ENCODE measurements at places on chromosomes 16 and 17.

DNA sequence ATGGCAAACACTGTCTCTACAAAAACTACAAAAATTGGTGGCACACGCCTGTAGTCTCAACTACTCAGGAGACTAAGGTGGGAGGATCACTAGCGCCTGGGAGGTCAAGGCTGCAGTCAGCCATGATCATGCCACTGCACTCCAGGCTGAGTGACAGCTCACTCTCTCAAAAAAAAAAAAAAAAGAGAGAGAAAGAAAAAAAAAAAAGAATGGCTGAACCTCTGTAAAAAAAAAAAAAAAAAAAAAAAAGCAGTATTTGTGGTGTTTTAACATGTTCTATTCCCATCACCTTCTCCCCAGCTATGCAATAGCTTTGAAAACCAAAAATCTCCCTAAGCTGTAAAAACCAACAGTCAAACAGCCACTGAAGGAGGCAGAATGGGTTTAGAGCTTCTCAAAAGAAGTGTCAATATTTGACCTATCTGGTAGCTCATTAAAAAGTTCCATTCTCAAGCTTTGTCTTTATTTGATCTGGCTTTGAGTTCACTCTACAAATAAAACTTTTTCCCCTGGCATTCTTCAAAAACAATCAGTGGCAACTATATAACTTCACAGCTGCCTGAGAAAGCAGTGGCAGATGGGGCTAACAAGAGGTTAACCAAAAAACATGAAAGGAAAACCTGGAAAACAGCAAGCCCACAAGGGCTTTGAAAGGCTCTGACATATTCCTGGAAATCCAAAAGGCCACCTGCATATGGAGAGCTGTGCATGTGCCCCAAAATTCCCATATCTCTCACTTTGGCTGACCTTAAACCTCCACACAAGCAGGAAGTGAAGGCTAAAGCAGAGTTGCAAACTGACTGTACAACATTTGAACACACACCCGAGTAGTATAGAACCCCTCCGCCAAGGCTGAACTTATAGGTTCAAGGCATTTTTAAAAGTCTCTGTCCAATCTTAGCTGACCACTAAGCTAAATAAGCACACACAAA, 36.0 kb downstream of the USP32 start:
- no peak for DNase-seq

- no peak for DNase-seq
These were observed 41.2 kb downstream of the TNFRSF13B start for GRCh38 chr17:16930571-16931317.

DNA sequence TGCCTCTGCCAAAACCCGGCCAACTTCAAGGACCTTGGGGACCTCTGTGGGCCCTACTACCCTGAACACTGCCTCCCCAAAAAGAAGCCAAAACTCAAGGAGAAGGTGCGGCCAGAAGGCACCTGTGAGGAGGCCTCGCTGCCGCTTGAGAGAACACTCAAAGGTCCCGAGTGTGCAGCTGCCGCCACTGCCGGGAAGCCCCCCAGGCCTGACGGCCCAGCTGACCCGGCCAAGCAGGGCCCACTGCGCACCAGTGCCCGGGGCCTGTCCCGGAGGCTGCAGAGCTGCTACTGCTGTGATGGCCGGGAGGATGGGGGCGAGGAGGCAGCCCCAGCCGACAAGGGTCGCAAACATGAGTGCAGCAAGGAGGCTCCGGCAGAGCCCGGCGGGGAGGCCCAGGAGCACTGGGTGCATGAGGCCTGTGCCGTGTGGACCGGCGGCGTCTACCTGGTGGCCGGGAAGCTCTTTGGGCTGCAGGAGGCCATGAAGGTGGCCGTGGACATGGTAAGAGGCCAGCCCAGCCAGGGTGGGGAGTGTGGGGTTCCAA, 38.7 kb downstream of the SREBF1 start:
- no peak for DNase-seq

DNA sequence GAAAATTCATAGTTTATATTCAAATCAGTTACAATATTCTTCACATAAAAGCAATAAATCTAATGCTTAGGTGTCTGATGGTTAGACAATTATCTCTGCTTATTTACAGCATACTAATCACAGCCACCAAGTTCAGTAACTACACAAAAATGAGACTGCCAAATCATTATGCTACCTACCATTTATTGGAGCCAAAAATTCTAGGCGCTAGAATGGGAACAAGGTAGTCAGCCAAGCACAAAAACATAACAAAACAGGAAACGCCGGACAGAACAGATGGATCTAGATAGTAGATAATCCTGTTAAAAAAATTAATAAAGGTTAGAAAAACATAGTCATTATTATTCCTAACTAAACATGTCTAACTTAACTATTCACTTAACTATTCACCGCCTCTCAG, 3.6 kb downstream of the ARL6IP1 start:
- no peak for DNase-seq

DNA sequence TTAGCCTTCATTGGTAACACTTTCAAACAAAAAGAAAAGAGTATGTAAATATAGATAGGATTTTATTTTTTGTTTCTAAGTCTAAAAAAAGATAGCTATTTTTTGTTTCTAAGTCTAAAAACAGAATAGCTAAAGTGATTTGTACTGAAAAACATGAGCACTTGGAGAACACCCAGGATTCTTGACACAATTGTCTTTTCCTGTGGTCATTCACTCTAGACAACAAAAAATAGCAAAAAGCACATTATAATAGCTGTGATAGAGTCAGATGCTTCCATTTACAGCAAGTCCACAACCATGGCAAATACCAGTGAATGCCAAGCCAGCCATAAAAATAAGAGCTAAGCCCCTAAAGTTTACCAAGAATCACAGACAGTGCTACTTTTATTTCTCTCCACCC, 36.7 kb downstream of the SKAP1 start:
- DNase-seq, result no peak

GRCh38 chr17:29954405-29954804, 13.0 kb downstream of the EFCAB5 start:
- DNase-seq, result no peak

DNA sequence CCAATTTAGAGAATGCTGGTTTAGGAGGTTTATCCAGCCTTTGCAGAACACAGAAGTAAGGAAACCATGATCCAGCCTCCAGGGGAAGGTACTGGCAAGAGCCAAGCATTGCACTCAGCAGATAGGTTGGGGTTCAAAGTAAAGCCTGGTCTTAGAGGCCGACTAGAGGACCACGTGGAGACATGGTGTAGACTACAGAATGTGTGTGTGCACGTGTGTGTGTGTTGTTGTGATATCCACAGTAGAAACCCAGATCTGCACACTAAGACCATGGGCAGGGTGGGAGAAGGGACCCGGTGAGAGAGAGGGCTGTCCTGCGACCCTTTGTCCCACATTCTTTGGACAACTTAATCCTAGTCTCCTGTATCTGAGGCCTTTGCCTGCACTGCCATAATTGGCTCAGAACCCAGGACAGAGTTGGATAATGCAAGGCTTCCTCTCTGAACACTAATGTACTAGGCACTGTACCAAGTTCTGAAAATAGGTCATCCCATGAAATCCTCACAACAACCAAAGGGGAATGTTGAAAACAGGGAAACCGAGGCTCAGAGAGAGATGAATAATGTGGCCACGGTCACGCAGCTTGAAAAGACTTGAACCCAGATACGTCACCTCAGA, 325.1 kb upstream of the HSBP1 start:
- no peak for DNase-seq

- no peak for DNase-seq
These were observed 66.1 kb downstream of the C16orf78 start for GRCh38 chr16:49439676-49440075.

- DNase-seq, result no peak
These were observed 107.0 kb downstream of the PLCG2 start for GRCh38 chr16:81885976-81886586.

DNA sequence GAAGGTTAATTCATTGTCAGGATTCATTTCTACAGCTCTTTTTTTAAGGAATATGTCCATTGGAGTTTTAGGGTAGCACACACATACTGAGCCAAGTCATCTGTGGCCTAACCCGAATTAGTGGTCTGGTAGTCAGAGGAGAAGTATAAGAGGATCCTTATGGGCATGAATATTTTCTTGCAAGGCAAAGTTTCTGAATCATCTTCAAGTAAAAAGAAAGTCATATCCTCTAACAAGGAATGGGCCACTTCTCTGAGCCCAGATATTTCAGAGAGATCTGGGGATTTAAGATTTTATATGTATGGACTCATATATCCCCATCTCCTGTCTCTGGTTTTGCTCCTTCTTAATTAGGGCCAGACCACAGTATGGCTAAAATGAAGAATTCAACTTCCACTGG, 99.2 kb upstream of the CDH8 start:
- DNase-seq, result no peak

All from T-helper 2 cell treated with Interferon-gamma antibody and Interleukin-4, amounts not matched to agents 5 μg/mL and 100 μg/mL, for 36 hours (primary cell).